ENCODE measurements at places on chromosomes 7 and 10.

DNA sequence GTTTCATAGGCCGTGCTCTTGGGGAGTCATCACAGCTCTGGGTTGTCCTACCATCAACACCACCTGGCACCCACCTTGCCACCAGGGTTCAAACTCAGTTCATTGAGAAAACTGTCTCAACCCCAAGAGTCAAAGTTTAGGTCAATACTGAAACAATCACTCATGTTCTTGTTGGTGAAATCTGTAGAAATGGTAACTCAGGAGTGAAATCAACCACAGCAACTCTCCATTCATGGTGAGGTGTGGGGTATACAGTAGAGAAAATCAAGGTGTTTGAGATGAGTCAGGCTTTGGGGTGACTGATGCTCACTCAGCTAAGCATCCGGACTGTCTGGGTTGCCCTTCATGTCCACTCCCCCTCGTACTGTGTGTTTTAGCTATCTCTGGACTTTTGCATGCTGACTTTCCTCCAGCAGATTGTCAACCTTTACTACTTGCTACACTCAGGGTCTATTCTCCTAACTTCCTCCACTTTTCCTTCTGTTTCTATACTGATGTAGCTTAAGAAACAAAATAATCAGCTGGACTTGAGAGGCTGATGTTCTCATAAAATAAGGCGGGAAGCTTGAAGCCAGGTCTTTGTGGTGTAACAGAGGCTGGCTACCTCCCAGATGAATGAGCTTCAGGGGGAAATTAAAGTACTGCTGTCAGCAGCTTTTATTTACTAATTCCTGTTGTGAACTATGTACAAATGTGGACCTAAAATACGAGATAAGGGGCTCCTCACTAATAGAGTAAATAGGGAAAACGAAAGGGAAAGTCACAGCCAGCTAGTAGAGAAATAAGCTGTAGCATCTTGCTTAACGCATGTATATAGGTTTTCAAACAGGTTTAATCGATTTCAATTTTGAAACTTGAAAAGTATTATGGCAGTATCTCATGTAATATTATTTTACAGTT, 173.6 kb upstream of the AKR1E2 start:
- DNase-seq: no peak

- no peak for DNase-seq
Observed at GRCh38 chr10:92851003-92851402, 2.7 kb downstream of the EXOC6 start.

GRCh38 chr10:125091891-125092290, 68.5 kb downstream of the CTBP2 start:
- DNase-seq: no peak

- no peak for DNase-seq
Observed at GRCh38 chr10:105857268-105858264, 1216.5 kb downstream of the SORCS3 start.

DNA sequence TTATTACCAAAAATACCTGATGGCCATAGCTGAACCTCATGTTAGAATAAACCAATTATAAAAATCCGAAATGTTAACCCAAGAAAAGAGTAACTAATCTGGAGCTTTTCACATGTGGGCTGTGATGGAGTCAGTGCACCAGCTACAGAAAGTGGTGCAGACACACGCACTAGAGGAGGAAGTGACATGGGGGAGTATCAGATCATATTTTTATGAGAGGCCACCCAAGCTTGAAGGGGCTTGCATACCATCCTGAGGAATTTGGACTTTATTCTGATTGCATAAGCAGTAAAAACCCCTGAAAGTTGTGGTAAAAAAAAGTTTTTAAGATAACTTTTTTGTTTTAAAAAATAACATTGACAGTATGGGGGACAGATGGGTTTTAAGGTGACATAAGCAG, 1148.5 kb upstream of the CELF2 start:
- no peak for DNase-seq

GRCh38 chr7:117830422-117830954, 42.8 kb downstream of the CTTNBP2 start:
- DNase-seq: no peak

DNA sequence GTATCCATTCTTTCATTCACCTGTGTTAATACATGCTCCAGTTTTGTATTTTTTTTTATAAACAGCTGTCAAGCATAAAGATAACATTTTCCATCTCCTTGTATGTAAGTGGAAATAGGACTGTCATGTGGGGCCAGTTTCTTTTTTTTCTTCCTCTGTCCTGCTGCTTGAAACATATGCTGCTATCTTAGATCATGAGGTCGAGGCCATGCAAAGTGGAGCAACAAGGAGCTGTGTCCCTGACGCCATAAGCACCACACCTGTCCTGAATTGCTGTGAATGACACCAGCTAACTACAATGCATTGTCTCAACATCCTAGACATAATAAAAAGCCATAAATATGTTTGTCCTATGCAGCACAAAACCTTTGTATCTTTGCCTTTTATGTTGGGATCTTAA, 37.7 kb upstream of the SLC26A4 start:
- DNase-seq: no peak

- peak; percentile 75 for DNase-seq
Observed at GRCh38 chr10:73095481-73096021, 1.1 kb downstream of the P4HA1 start.

DNA sequence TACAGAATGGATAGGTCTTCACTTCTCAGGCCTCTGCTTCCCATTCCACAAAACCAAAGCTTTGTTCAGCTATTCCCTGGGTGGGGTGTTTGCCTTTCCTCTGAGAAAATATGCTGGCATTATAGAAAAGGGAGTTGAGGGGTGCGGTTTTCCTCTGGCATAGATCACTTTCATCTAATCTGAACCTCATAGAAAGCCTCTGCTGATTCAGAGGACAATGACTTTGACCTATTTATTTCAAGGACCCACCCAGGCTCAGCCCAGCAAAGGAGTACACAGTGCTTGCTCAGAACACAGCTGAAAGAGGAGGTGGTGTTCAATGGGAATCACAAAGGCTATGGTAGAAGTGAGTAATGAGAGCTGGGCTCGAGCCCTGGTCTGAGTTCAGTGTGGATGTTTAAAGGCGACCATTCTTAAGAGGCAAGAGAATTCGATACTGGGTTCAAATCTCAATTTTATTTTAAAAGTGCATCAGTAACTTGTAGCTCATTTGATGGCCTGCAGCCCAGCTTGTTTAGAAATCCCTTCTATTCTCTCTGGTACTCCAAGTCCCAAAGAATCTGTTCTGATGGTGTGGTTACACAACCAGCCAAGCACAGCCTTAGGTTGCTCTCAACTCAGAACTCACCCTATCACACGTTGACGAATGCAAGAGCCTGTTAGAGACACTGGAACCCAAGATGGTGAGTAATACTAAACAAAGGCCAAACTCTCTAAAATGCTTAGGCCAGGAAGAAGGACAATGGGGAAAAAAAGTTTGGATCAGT, 1012.8 kb downstream of the LRMDA start:
- no peak for DNase-seq
